Right lobe of liver (tissue), 6 donors: ENCODE measurements at places on chromosomes 13 and 19.

- no peak for DNase-seq
Measured at GRCh38 chr19:435056-435706, 25.7 kb downstream of the SHC2 start.

GRCh38 chr13:66264971-66265370, 965.2 kb downstream of the PCDH9 start:
- no peak for DNase-seq

DNA sequence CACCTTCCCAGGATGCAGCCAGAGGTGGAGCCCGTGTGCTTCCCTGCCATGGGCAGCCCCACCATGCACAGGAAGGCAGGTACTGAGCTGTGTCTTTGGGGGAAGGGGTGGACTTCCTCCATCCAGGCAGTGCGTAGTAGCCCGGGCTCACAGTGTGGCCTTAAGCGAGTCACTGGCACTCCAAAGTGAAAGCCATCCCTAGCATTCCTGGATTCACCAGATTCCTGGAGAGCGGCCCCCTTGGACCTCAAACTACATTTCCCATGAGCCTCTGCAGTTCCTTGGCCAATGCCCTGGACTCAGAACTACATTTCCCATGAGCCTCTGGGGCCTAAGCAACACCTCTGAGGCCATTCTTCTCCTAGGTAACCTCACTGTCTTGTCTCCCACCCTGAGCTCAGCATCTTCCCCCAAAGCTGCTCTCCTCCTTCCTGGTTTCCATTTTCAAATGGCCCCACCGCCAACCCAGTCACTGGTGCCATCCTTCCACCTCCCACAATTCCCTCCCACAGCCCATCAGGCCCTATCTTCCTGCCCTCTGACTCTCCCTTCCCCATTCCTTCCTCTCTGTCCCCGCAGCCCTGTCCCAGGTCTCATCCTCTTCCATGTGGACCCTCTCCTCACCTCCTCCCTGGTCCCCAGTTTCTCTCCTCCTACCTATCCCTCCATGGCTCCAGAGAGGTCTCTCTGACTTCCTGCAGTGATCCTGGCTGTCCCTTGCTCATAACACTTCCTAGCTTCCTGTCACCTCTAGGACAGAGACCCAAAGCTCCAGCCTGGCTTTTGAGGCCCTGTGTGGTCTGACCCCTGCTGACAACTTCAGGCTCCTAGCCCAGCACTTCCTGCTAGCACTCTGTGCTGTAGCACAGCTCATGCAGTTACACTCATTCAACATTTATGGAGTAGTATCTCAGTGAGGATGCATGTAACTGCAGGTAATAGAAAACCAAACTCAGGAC, at the start of gene C19orf81:
Gene C19orf81, plus strand, starts transcription at position 13 of the 959 bp plus-strand sequence. Its CDS starts 0 bp downstream, at position 13.
- no peak for DNase-seq

DNA sequence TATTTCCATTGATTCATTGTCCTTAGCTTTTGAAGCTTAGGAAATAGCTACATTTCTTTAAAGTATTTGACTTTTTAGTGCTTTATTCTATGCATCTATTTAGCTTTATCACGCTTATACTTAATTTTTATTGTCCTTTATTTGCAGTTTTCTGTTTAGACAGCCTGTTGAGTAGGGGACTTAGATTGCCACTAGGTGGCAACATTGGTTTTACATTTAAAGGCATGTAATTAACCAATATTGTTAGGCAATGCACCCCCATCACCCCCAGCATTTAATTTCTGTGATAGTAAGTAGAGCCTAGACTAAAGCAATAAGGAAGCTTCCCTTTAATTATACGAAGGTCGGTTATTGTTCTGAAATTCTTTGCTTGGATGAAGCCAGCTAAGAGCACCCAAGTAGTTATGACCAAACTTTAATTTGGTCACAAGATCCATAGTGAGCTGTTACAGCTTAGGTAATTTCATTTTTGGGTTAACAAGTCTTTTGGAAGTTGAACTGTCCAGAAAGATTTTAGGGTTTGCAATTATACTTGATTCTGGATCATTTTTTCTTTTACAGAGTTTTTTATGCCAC, 36.5 kb downstream of the B3GLCT start:
- no peak for DNase-seq

DNA sequence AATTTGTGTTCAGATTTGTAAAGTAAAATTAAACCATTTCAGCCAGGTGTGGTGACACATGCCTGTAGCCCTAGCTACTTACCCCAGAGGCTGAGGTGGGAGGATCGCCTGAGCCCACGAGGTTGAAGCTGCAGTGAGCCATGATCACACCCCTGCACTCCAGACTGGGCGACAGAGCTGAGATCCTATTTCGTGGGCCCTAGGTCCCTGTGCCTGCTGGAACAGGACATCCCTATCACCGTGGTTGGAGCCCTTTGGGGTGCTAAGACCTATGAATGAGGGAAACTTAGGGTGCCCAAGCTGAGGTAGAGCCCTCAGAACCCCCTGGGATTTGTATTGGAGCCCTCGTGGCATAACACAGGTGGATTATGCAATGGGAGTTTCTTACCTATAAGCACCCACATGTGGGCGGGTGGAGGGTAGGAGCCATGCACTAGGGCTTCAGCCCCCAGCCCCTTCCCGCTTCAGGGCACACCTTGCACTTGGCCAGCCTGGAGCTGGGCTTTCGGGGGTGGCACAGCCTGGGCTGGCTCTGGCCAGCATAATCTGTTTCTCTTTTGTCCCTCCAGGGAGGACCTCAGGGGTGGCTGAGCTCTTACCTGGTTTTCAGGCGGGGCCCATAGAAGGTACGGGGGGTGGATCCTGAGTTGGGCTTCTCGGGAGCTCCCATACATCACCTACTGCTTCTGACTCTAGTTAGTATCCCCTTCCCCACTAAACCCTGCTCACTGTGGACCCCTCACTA, 7.2 kb upstream of the USF2 start:
- no peak for DNase-seq

DNA sequence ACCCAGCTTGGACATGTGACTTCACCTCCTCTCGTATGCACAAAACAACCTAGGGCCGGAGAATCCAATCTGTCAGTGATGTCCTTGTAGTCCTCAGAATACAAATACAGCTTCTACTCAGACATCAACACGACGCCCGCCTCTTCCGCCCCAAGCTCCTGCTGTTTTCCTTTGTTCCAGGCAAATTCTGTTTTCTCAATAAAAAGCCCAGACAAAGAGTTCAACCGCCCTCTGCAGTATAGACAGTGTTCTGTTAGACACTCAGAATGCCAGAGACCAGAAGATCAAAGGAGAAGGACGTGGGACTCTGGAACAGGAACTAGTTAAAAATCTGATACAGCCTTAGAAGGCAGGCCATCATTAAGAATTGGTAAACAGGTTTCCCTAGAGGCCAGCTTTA, 42.0 kb upstream of the GGACT start:
- no peak for DNase-seq
